Astrocyte (in vitro differentiated cells and primary cell): ENCODE measurements at places on chromosomes 3 and 15.

GRCh38 chr15:90427185-90427584, 39.1 kb downstream of the IQGAP1 start:
- DNase-seq: no peak

- DNase-seq: no peak
Observed at GRCh38 chr15:65451989-65452388, 29.2 kb upstream of the IGDCC4 start.

DNA sequence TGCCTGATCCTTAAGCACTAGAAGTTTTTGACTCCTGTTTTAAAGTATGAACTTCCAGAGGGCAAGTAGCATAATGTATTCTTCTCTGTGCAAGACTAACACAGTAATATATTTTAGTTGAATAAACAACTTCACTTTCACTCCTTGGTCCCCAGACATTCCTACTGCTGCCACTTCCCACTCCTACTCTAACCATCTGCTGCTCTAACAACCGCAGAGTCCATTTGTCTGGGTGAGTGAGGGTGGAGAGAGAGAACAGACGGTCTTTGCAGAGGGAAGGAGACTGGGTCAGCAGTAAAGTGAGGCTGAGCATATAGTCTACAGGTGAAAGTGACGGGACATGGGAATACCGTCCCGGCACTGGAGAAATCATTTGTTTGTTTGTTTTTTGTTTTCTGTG, 301.0 kb upstream of the SLCO3A1 start:
- peak; percentile 41 for DNase-seq

GRCh38 chr3:167972502-167972901, 123.2 kb downstream of the GOLIM4 start:
- no peak for DNase-seq

- peak; percentile 9 for DNase-seq
Observed at GRCh38 chr3:107752202-107752990, 229.6 kb downstream of the BBX start.

GRCh38 chr3:158743664-158744566, 11.7 kb upstream of the RARRES1 start:
- no peak for DNase-seq

- DNase-seq: no peak
Observed at GRCh38 chr3:143753006-143753405, 95.3 kb downstream of the SLC9A9 start.

- DNase-seq: no peak
Observed at GRCh38 chr15:70602834-70603560, 160.4 kb downstream of the UACA start.

DNA sequence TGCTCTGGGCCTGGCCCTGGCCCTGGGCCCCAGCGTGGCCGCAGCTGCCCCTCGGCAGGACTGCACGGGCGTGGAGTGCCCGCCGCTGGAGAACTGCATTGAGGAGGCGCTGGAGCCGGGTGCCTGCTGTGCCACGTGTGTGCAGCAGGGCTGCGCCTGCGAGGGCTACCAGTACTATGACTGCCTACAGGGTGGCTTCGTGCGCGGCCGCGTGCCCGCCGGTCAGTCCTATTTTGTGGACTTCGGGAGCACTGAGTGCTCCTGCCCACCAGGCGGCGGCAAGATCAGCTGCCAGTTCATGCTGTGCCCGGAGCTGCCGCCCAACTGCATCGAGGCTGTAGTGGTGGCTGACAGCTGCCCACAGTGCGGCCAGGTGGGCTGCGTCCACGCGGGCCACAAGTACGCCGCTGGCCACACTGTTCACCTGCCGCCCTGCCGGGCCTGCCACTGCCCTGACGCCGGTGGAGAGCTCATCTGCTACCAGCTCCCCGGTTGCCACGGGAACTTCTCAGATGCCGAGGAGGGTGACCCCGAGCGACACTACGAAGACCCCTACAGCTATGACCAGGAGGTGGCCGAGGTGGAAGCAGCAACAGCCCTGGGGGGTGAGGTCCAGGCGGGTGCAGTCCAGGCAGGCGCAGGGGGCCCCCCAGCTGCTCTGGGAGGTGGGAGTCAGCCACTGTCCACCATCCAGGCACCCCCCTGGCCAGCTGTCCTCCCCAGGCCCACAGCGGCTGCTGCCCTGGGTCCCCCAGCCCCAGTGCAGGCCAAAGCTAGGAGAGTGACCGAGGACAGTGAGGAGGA, 21.7 kb downstream of the FBLN2 start:
- no peak for DNase-seq

- no peak for DNase-seq
Observed at GRCh38 chr15:78679089-78679511, 38.1 kb upstream of the CHRNB4 start.

DNA sequence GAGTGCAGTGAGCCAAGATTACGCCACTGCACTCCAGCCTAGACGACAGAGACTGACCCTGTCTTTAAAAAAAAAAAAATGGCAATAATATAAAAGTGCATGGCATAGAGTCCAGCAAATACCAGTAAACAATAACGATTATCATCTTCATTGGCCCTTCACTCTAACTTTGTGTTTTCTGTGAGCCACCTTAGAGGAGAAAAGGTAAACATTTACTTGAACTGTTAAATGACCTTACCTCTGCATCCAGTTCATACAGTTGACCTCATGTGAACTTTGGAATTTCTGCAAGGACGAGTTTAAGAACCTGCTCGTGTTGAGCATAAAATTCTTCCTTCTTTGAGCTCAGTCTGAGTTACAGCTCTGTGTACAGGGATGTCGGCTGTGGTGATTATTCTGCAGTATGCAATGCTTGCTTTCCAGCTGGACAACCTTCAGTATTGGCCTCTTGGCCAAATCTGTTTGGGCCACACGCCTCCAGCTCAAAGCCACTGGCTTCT, 56.6 kb downstream of the RLBP1 start:
- no peak for DNase-seq

- no peak for DNase-seq
Observed at GRCh38 chr3:37899711-37900306, 38.1 kb downstream of the CTDSPL start.
